ENCODE measurements at places on chromosomes 11 and 22.
A peak's percentile ranks its signal among the peaks of the same experiment; 100 is the strongest.

GRCh38 chr22:32868946-32869345, 67.4 kb downstream of the TIMP3 start:
- DNase-seq, result no peak

- no peak for DNase-seq
These were observed 36.5 kb downstream of the MADD start for GRCh38 chr11:47306484-47306844.

DNA sequence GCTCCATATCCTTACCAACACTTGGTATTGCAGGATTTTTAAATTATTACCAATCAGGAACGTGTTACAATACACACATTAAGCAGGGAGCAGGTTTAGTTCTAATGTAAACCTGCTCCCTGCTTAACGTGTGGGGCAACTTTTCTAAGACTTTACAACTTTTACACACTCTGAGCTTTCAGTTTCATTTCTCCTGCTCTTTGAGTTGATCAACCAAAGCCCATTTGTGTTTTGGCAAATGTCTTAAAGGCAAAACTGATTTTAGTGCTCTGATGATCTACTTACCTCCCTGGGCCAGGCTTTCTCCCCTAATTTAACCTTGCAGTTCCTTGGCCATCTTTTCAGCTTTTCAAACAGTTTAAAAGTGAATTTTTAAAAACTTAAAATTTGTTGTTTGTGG, 70.9 kb downstream of the ZBTB44 start:
- no peak for DNase-seq

DNA sequence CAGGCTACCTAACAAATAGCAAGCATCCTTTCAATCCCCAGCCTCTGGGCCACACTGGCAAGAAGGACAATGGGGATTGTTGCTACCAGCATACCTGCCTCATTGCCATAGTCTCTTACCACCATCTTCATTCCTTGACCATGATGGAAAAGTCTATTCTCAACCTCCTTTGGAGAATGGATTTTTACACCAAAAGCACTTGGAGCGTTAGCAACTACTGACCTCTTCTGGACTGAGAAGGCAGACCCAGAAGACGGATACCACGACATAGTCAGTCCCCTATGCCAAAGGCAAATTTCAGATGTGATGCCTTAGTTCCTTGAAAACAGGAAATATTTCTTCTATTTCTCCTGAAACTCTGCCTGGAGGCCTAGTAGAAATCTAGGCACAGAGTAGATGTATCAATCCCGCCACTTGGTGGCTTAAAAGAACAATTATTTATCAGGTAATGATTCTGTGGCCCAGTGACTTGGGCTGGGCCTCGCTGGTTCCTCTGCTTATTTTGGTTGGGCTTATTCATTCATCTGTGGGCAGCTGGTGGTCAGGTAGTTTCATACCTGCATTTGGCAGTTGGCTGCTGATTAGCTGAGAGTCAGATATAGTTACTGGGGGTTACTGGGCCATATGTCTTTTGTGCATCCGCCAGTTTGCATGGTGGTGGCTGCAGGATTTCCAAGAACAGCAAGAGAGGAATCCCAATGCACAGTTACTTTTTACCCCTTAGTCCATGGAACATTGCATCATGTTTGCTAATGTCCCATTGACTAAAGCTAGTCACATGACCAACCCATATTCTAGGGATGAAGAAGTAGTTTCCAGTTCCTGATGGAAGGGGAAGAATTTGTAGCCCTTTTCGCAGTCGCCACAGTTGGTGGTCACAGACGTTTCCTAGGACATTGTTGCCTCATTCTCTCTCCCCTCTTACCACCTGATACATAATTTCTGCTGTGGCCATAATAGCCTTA, 75.2 kb downstream of the DHCR7 start:
- DNase-seq, result no peak

- DNase-seq, result no peak
These were observed 46.1 kb upstream of the LINC01488 start for GRCh38 chr11:69435161-69435986.

- DNase-seq, result no peak
These were observed 149.4 kb downstream of the BRD1 start for GRCh38 chr22:49678137-49678841.

GRCh38 chr22:23255506-23256170, 75.3 kb downstream of the BCR start:
- no peak for DNase-seq

DNA sequence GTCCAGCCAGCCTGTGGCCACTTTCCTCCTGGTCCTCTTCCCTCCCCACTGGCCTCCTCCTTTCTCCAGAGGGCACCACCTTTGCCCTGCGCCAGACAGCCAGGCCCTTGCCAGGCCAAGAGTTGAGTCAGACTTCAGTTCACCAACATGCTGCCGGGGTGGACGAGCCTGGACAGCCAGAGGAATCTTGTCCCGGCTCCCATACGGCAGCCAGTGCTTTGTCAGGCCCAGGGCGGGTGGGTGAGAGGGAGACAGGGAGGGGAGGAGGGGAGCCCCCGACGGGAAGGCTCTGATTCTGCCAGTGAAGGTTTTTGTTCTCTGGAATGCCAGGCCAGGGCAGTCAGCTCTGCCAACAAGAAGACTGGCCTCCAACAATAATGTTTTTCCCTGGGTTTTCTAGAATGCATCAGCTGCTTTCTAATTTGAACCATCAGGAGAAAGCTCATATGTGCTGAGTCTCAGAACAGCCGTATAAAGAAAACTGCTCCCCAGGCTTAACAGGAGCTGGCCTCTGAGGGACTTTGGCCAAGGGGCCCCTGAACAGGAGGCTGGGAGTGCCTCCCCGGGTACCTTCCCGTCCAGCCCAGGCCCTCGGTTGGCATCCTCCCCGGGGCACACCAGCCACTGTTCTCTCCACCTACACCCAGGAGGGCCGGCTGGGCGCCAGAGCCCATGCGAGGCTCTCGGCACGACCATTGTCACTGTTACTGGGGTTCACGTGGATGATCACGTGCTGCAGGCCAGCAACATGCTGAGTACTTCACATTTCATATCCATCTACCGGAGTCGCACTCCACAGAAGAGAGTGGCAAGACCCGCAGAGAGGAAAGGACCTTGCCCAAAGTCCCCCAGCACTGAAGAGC, 28.6 kb downstream of the LIF start:
- DNase-seq, result no peak

GRCh38 chr11:31817054-31817620, 6.0 kb upstream of the PAX6 start:
- peak; percentile 74 for DNase-seq

DNA sequence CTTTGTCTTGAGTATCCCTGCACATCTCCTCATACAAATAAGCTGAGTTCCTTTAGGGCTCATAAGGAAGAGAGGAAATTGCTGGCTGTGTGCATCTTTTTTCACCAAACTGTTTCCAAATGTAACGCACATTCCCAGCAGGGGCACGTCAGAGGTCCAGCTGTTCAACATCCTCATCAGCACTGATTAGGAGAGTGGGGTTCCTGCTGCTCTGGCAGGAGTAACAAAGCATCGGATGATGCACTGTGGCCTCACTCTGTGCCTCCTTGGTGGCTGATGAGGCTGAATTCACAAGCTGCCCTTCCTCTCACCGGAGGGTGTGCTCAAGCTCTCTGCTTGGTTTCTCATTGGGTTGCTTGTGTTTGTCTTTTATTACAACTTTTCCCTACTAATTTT, 35.5 kb upstream of the SLC25A1 start:
- no peak for DNase-seq

DNA sequence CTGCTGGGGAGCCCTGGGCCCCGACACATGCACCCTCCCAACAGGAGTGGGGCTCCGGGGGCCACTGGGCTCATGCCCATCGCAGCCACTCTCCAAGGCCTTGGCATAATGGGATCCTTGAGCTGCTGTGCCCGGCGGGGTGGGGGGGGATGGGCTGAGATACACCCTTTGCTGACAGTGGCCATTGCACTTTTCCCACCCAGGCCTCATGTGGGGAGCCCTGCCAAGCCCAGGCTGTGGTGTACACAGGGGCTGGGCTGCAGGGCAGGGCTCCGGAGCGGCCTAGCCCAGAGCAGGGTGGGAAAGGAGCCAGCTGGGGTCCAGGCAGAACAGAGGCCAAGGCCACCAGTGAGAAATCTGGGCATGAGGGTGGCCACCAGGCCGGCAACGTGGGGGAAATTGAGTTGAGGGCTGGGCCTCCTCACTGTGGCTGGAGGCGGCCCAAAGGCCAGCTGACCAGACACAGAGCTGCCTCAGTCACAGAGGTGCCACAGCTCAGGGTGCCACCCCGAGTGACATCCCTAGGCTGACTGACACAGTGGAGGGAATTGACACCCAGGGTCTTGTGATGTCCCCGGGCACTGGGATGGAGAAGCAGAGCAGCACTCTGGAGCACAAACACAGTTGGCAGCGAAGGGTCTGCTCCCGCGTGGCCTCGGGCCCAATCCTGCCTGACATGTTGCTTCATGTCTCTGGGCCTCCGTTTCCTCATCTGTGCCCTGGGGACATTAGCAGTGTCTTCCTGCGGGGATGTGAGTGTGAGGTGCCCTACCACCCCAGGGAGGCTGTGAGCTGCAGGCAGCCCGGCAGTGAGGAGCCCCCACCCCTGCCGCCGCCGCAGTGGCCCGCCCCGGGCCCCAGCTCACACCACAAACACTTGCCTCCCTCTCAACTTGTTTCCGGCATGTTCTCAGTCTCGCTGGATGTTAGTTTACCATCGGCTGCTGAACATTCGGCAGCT, 30.4 kb downstream of the RTN4R start:
- DNase-seq, result peak; percentile 53

DNA sequence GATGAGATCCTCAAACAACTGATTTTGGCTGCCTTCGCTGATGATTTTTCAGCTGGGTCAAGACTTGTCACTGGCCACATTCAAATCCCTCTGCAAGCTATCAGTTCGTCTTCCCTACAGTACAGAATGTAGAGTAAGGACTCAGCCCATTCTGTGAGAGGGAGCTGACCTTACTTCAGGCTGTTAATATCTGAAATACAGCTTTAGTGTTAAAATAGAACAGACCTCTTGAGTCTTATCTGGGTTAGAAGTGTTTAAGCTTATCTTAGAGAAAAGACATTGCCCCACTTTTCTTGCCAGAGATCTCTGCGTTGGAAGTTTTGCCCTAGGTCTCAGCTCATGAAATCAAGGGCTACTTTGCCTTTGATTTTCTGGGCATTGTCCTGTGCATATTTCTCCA, 383.4 kb upstream of the LARGE1 start:
- no peak for DNase-seq

GRCh38 chr11:100861212-100861611, 174.1 kb downstream of the ARHGAP42 start:
- DNase-seq, result no peak

GRCh38 chr22:30127749-30128166, 47.5 kb downstream of the HORMAD2 start:
- DNase-seq, result no peak

DNA sequence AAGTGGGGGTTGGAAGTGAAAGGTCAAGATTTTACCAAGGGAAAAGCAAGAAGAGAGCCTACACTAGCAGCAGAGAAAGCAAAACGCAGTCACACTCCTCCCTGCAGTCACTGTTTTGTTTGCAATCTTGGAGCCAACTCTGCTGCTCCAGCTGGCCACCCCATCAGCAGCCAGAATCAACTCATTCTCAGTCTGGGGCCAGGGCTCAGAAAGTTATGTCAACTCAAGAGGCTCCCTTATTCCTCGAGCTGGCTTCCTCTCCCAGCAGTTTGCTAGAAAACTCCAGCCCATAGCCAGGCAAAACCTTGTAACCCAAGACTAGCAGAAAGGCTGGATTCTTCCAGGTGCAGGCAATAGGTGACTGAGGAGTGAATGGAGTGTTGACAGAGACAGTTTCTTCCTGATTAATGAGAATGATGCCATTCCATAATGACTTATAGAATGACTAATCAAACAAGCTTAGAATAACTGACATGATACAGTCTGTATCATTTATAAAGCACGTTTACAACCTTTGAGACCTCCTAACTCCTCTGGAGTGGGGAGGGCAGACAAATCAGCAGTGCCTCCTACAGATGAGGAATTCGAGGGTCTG, 53.4 kb downstream of the P4HA3 start:
- DNase-seq, result peak; percentile 1

GRCh38 chr11:73011126-73011817, 130.8 kb downstream of the FCHSD2 start:
- no peak for DNase-seq

GRCh38 chr22:45424241-45424731, 10.8 kb downstream of the RIBC2 start:
- no peak for DNase-seq

Data from NCI-H1694 treated with DMSO at 0.1 percent for 48 hours (cell line).